SK-N-SH (cell line): ENCODE measurements at places on chromosomes 7 and 10.
A peak's percentile ranks its signal among the peaks of the same experiment; 100 is the strongest.

- DNase-seq: no peak
Observed at GRCh38 chr10:84196941-84197340, 2.6 kb downstream of the CDHR1 start.

DNA sequence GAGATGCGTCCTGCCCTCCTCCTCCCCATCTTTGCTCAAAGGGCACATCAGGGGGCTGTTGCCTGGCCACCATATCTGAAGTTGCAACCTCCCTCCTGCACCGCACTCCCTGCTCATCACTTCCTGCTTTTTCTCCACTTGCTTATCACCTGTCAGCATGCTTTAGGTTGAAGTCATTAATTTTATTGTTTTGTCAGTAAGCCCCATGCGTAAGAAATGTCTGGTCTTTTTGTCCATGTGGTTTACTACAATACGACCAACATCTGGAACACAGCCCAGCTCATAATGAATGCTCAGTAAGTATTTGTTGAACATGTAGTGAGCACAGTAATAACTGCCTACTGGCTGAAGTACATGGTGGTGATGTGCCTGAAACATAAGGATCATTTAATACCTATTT, 71.6 kb upstream of the GJD4 start:
- DNase-seq: peak; percentile 8

GRCh38 chr10:63210611-63211196, 77.6 kb downstream of the NRBF2 start:
- DNase-seq: no peak

DNA sequence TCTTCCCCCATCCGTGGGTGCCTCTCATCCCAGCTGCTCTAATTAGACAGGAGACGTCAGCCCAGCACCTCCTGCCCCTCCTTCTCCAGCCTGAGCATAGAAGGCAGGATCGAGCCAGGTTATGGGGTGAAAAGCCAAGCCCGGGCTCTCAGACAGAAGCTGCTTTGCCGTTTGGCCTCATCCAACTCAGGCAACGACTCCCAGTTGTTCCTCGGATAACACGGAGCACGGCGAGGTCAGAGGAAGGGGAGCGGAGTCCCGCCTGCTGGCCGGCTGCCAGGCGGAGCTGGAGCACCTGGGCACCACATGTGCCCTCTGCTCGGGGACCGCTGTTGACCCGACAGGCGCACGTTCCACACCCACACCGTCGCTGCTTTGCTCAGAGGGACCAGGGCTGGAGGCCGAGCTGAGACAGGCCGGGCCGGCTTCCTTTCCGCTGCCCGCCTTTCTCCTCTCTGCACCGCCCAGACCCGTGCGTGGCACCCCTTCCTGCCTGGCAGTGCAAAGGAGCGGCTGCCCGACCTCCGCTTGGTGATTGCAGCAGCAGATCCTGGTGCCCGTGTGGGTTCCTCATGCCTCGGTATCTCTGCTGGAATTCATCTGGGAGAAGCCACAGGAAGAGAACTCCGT, 21.6 kb upstream of the UNCX start:
- peak; percentile 84 for DNase-seq

DNA sequence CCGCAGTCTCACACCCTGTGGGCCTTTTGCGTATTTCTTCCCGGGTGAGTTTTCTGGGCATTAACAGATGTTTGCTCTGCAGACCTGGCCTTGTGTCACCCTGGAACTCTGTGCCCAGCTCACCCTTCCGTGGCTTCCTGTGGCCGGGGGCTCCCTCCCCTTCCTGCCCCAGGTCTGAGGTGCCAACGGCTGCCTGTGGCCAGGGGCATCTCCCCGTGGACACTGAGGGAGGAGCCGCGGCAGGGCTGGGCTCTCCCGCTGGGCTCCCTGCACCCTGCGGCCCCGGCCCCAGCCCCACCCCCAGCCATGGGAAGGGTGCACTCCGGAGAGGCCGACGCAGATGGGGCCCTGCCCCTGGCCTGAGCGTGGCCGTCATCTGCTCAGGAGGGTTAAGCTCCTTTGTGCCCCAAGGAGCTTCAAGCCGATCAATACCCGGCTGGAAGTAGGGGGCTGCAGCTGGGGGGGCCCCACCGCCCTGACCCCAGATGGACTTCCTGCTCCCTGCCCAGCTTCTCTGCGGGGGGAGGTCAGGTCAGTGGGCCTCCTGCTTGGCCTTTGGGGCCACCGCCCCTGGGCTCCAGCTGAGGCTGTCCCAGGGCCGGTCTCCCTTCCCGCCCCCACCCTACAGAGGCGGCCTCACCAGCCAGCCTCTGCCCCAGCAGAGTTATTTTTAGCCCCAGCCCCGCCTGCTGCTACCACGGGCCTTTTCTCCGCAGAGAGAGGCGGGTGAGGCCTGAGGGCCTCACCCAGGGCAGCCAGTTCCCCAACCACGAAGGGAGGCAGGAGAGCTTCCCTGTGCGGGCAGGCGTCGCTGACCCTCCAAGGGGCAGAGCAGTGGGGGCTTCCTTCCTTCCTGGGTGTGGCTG, 24.2 kb downstream of the PWWP2B start:
- peak; percentile 45 for DNase-seq

- DNase-seq: no peak
Observed at GRCh38 chr10:98456043-98456570, 9.4 kb upstream of the HPS1 start.

DNA sequence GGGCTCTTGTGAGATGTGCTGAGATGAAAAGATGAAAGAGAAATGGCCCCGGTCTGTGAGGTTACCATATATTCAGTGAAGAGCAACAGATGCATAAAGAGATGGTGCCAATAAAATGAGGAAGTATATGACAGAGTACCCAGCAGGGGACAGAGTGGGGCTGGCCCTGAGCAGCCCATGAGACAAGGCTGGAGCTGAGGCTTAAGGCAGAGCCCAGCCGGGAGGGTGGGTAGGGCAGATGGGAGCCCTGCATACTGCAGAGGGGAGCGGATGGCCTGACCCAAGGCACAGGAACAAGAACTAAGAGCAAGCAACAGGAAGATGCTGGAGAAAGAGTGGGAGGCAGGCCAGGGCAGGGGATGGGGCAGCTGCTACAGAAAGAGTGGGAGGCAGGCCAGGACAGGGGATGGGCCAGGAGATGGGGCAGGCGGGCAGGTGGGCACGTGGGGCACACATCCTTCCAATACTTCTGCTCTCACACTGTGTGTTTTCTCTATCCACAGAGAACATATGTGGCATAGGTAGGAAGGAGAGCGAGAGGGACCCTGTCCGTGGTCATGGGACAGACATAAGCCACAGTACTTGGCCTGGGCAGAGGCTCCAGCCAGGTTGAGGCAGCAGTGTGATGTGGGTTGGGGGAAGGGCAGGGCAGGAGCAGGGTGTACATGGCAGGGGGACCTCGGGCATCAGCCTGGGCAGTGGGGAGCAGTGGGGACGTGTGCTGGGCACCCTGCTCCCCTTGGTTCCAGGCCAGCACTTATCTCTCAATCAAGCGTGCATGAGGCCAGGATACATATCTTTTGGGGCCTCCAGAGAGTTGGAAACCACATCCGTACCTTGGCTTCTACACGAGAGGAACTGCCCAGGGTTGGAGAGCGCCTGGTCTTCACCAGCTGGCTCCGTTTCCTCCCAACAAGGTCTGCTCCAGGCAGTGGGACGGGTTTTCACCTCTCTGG, 91.6 kb upstream of the IKZF1 start:
- no peak for DNase-seq
